ENCODE measurements at places on chromosomes 1 and 21. TPM values are rescaled to one million over a fixed set of nuclear protein-coding genes. Genes with fewer than 3 reads are reported as not detected.
A peak's percentile ranks its signal among the peaks of the same experiment; 100 is the strongest.

- peaks cover 63% of the 10 kb centered on the region for H3K36me3 ChIP-seq
- no peak overlapping the region for H3K4me3 ChIP-seq
- peak overlapping the region; percentile 14 for H3K27ac ChIP-seq
- H3K27me3 ChIP-seq, result no peaks in the 10 kb centered on the region
- DNase-seq, result no peak
Observed at GRCh38 chr1:235142991-235143390, 14.4 kb upstream of the TOMM20 start.

OLFM3 gene
- not detected for total RNA-seq

DNA sequence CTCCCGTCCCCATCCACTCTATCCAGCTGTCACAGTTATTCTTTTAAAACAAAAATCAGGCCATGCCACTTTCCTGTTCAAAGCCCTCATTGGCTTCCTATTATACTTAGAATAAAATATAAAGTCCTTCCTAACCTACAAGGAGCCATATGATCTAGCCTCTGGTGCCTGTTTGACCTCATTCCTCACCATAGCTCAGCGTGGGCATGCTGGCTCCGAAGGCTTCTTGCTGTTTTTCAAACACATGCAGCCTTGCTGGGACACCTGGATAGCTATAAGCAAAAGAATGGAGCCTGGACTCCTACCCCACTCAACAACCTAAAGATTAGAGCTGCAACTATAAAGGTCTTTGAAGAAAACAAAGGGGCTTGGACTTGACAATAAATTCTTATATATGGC is 23.7 kb downstream of the DHCR24 start:
- H3K27ac ChIP-seq, result no peak overlapping the region

RAB4A gene
- 33.4 TPM for total RNA-seq

DNA sequence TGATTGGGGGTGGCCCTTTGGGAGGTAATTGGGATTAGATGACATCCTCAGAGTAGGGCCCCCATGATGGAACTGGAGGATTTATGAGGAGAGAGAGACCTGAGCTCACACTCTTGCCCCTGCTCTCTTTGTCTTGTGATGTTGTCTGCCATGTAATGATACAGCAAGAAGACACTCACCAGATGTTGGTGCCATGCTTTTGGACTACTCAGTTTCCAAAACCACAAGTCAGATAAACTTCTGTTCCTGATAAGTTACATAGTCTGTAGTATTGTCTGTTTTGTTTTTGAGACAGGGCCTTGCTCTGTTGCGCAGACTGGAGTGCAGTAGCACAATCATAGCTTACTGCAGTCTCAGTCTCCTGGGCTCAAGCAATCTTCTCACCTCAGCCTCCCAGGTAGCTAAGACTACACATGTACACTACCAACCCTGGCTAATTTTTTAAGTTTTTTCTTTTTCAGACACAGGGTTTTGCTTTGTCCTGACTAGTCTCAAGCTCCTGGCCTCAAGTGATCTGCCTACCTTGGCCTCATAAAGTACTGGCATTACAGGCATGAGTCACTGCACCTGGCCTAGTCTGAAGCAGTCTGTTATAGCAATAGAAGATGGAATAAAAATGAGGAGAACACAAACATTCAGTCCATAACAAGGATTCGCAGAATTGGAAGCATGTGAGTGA is 115.0 kb upstream of the GALNT2 start:
- no peaks in the 10 kb centered on the region for H3K4me1 ChIP-seq
- H3K4me3 ChIP-seq, result no peak overlapping the region
- no peak overlapping the region for H3K27ac ChIP-seq
- no peaks in the 10 kb centered on the region for H3K27me3 ChIP-seq
- H3K36me3 ChIP-seq, result no peaks in the 10 kb centered on the region

GRCh38 chr1:182680901-182681567 is 3.4 kb downstream of the RGS8 start:
- peak; percentile 45 for DNase-seq
- no peak overlapping the region for H3K27ac ChIP-seq
- H3K4me1 ChIP-seq, result no peaks in the 10 kb centered on the region
- H3K4me3 ChIP-seq, result no peak overlapping the region
- no peaks in the 10 kb centered on the region for H3K27me3 ChIP-seq

PIK3CD gene
- total RNA-seq, result 187 TPM

DNA sequence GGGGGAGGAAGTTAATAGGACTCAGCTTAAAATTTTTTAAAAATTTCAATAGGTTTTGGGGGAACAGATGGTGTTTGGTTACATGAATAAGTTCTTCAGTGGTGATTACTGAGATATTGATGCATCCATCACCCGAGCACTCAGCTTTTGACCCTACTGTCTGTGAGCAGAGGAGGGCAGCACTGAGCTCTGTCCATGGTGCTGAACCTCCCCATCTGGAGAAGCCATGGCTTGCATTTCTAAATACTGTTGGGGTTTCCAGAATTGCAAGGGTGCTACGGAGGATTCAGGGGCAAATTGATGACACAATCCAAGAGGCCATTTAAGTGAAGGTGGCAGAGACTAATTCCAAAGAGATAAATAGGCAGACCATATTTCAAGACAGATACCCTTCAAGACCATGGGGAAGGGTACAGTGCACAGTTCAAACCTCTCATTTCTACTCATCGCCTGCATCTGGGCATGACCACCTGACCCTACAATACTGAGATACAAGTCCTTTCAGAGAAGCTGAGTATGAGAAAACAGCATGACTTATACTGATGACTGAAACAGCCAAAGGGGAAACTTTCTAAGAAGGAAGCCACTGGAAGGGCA is 17.2 kb downstream of the SYT2 start:
- H3K27me3 ChIP-seq, result peaks cover 8% of the 10 kb centered on the region
- no peaks in the 10 kb centered on the region for H3K4me1 ChIP-seq
- H3K4me3 ChIP-seq, result no peak overlapping the region

- H3K27me3 ChIP-seq, result no peaks in the 10 kb centered on the region
- no peak overlapping the region for H3K4me3 ChIP-seq
- H3K4me1 ChIP-seq, result no peaks in the 10 kb centered on the region
- peak; percentile 7 for DNase-seq
- H3K27ac ChIP-seq, result no peak overlapping the region
- no peaks in the 10 kb centered on the region for H3K36me3 ChIP-seq
Observed at GRCh38 chr1:172002725-172003345, 161.5 kb downstream of the DNM3 start.

- H3K4me1 ChIP-seq, result peaks cover 37% of the 10 kb centered on the region
- no peak overlapping the region for H3K27ac ChIP-seq
- no peaks in the 10 kb centered on the region for H3K36me3 ChIP-seq
- no peak overlapping the region for H3K4me3 ChIP-seq
- DNase-seq, result peak; percentile 9
Observed at GRCh38 chr1:108961198-108961597, 2.1 kb downstream of the CLCC1 start.

CD1D gene
- not detected for total RNA-seq

GRCh38 chr1:21149430-21149854 is 27.3 kb downstream of the EIF4G3 start:
- H3K4me3 ChIP-seq, result no peak overlapping the region
- peaks cover 3% of the 10 kb centered on the region for H3K36me3 ChIP-seq
- no peaks in the 10 kb centered on the region for H3K27me3 ChIP-seq
- H3K4me1 ChIP-seq, result no peaks in the 10 kb centered on the region

GRCh38 chr1:3213730-3214129 is 144.7 kb downstream of the PRDM16 start:
- H3K27ac ChIP-seq, result no peak overlapping the region
- H3K36me3 ChIP-seq, result no peaks in the 10 kb centered on the region
- no peak for DNase-seq

SMAP2 gene
- total RNA-seq, result 341 TPM

- DNase-seq, result no peak
- no peaks in the 10 kb centered on the region for H3K36me3 ChIP-seq
- no peak overlapping the region for H3K27ac ChIP-seq
Observed at GRCh38 chr21:26449161-26449560, 123.9 kb downstream of the CYYR1 start.

DNA sequence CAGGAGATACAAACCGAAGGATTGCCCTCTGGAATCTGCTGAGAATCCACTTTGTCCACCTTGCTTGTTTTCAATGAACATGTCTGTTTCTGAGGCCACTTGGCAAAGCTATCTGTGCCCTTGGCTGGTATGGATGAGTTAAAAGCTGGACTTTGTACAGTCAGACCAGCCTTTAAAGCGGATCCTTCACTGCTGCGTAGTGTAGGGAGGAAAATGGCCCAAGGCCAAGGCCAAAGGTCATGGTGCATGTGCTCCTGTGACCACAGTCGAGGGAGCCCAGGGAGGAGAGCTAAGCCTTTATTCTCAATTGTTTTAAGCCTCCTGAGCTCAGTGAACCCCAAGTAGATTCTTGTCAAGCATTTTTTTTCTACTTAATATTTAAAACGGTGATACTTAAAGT is 37.0 kb downstream of the KCNJ15 start:
- no peak overlapping the region for H3K27ac ChIP-seq
- no peak overlapping the region for H3K4me3 ChIP-seq
- no peaks in the 10 kb centered on the region for H3K36me3 ChIP-seq
- DNase-seq, result no peak

DNA sequence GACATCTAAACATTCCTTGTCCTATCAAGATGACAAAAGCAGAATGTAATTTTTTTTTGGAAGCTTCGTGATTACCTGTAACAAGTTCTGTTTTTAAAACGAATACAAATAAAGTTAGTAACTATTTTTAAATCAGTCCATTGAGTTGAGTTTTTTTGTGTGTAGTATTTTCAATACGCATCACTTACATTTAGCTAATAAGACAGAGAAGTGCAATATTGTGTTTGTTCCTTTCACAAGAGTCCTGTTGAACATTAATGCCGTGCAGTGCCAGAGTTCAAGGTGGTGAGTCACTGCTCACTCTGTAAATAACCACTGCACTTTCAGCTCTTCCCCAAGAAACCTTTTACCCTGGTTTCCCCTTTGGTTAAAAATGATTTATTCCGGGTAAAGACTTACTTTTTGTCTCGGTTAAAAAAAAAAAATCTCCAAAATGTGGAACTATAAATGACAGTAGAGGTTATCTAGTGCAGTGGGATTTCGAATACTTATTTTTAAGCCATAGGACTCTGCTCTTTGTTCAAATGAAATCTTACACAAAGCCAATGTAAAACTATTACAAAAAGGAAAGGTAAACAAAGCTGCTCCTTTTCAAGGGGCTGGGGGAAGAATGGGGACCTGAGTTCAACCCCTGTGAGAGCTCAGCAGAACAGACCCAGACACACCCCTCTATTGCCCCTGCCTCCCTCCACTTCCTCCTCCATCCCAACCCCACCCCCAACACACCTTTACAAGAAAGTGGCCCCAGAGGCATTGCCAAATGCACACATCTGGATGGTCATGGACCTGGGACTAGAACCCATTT is 14.8 kb upstream of the NCMAP start:
- peak overlapping the region; percentile 72 for H3K4me3 ChIP-seq
- peak overlapping the region; percentile 67 for H3K27ac ChIP-seq
- DNase-seq, result peak; percentile 25
- peaks cover 18% of the 10 kb centered on the region for H3K36me3 ChIP-seq

GREM2 gene
- total RNA-seq, result not detected

- H3K4me3 ChIP-seq, result no peak overlapping the region
- DNase-seq, result peak; percentile 38
- no peaks in the 10 kb centered on the region for H3K36me3 ChIP-seq
- no peak overlapping the region for H3K27ac ChIP-seq
- H3K4me1 ChIP-seq, result peaks cover 8% of the 10 kb centered on the region
Observed at GRCh38 chr21:26849428-26850115, 4.4 kb upstream of the ADAMTS1 start.

DNA sequence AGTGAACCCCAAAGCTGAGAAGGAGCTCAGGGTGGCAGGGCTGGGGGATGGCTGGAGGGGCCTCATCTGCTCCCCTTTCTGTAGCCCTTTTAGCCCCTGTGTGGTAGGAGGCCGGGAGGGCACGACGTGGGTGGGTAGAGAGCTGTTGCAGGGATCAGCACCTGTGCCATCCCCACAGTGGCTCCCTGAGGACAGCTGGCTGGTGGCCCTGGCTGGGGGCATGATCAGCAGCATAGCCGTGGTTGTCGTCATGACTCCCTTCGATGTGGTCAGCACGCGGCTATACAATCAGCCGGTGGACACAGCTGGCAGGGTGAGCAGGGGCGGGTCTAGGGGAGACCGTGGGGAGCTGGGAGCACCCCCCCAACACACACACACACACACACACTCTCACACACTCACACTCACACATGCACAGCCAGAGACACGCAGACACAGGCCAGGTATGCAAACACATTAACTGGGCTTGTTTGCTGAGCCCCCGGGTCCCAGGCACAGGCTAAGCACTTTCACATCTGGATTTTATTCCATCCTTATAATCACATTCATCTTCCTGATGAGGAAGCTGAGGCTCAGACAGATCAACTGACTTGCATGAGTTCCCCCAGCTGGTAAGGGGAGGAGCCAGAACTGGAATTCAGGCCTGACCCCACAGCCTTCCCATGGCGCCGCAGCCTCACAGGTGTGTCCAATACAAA is 2.5 kb downstream of the SLC25A34 start:
- H3K4me3 ChIP-seq, result no peak overlapping the region
- no peak overlapping the region for H3K27ac ChIP-seq
- no peak for DNase-seq
- no peaks in the 10 kb centered on the region for H3K27me3 ChIP-seq

GCSAML gene
- 0.67 TPM for total RNA-seq

- H3K4me3 ChIP-seq, result no peak overlapping the region
- no peaks in the 10 kb centered on the region for H3K4me1 ChIP-seq
- no peak overlapping the region for H3K27ac ChIP-seq
- H3K27me3 ChIP-seq, result no peaks in the 10 kb centered on the region
- DNase-seq, result no peak
- H3K36me3 ChIP-seq, result no peaks in the 10 kb centered on the region
Observed at GRCh38 chr1:119226913-119227312, 86.5 kb upstream of the WARS2 start.

All from CD4-positive, CD25-positive, alpha-beta regulatory T cell (primary cell).